ENCODE measurements at places on chromosomes 2 and 18. TPM values are rescaled to one million over a fixed set of nuclear protein-coding genes. Genes with fewer than 3 reads are reported as not detected.
A peak's percentile ranks its signal among the peaks of the same experiment; 100 is the strongest.

Gene ADRA2B
- total RNA-seq: 0.27 TPM

GRCh38 chr2:16069933-16070647 lies 129.7 kb downstream of the MYCN start:
- no peak for DNase-seq

- no peak for DNase-seq
These were observed 74.7 kb downstream of the KIAA2012 start for GRCh38 chr2:202147775-202148174.

Gene USP14
- 19.3 TPM for total RNA-seq

Gene RESP18
- total RNA-seq: not detected

Gene AMER3
- 0.32 TPM for total RNA-seq

GRCh38 chr2:71477231-71477691 lies 23.9 kb downstream of the DYSF start:
- no peak for DNase-seq

Gene QPCT
- total RNA-seq: 18.4 TPM

Gene CACNB4
- 1.1 TPM for total RNA-seq

Gene SGO2
- 3.0 TPM for total RNA-seq

- DNase-seq: peak; percentile 75
These were observed at the start of gene SGPP2 for GRCh38 chr2:222424276-222424728. SGPP2 (plus strand) TSS chr2:222424543; CDS start chr2:222424603, 60 bp downstream.

GRCh38 chr2:84894758-84895520 lies 10.5 kb upstream of the TMSB10 start:
- DNase-seq: no peak

Gene SAG
- total RNA-seq: not detected

GRCh38 chr2:151959238-151959637 lies 131.0 kb upstream of the ARL5A start:
- no peak for DNase-seq

Gene SCRN3
- 24.5 TPM for total RNA-seq

Gene TGFA
- total RNA-seq: 10.7 TPM

- DNase-seq: no peak
These were observed 550 bp downstream of the MYL12B start for GRCh38 chr18:3262234-3263131.

Gene CCDC68
- total RNA-seq: 72.9 TPM

Gene HPCAL1
- 107 TPM for total RNA-seq

DNA sequence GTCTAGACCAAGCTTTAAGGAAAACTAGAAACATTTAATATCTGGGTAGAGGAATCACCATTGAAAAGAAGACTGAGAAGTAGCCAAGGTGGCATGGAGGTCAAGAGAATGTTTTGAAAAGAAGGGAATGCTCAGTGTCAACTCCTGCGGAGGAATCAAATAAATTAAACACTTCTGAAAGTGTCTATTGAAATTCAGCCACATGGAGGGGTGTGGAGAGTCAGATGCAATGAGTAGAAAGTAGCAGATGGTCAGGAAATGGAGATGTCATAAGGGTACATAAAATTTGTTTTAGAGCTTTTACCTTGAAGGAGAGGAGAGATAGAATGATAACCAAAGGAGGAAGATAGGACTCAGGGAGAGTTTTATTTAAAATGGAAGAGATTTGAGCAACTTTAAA lies 35.1 kb downstream of the NLRC4 start:
- no peak for DNase-seq

DNA sequence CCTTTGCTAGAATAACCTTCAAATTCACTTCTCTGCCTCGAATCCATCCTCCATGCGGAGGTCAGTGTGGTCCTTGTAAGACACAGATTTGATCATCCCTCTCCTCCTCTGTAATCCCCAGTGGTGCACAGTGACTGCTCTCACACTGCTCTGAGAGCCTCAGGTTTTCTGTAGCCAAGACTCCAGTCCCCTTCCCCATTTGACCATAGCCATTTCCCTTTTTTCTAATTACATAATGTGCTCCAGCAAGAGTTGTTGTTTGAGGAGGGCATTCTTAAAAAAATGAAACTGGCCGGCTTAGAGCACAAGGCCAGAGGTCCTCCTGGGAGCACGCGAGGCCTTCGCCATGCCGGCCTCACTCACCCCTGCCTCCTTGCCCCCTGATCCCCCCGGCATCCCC lies 34.7 kb upstream of the LPIN1 start:
- DNase-seq: no peak

Gene DYNC2LI1
- total RNA-seq: 20.6 TPM

All from transverse colon (tissue), 4 donors.